Daoy (cell line): ENCODE measurements at places on chromosomes 11 and 22.

GRCh38 chr22:37599153-37599552, 9.5 kb upstream of the GGA1 start:
- DNase-seq, result no peak

DNA sequence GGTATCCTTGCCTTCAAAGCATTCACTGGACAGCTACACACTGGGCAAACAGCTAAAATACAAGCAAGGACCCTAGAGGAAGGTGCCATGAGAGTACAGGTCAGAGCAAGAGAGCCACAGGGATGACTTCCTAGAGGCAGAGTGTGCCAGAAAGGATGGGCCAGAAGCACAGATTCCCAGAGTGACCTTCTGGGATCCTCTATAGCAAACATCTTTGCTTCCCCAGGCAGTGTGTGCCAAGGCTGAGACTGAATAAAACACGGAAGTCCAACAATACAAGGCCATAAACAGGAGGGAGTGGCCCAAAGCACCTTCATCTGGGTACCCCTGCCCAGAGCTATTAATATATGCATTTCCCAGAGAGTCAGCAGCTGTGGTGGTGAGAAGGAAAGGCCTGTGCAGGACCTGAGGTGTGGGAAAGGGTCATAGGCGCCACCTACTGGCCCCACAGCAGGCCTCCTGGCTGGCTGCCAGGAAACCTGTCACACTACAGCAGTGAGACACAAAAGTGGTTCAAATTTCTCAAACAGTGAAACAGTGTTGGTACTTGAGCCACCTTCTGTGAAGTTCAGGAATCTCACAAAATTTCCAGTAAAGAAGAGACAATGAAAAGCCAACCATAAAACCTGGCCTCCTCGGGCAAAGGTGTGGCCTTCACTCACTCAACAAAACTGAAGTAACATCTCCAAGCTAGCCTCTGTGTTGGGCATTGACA, 20.3 kb downstream of the CLPB start:
- DNase-seq, result peak; percentile 78

- no peak for DNase-seq
Measured at GRCh38 chr11:123773026-123773425, 18.7 kb upstream of the OR6X1 start.

DNA sequence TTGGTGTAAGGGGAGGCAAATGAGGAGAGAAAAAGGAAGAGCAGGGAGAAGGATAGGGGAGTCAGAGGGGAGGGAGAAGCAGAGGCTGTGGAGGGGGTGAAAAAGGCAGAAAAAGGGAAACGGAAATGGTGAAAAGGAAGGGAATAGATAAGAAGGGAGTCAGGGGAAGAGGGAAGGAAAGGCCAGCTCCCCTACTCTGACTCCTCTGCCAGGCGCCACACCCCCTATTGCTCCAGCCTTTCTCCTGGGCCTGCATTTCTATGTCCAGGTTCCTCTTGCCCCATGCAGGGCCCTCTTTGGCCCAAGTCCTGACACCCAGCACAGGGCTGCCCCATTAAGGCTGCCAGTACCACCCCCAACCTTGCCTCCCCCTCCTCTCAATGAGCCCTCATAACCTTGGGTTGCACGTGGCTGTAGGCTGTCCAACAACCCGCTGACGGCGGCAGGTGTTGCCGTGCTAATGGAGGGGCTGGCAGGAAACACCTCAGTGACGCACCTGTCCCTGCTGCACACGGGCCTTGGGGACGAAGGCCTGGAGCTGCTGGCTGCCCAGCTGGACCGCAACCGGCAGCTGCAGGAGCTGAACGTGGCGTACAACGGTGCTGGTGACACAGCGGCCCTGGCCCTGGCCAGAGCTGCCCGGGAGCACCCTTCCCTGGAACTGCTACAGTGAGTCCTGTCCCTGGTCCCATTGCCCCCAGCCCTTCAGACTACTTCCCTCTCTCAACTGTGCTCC, 3.4 kb upstream of the NHERF4 start:
- DNase-seq, result no peak

GRCh38 chr11:24163146-24163545, 333.7 kb upstream of the LUZP2 start:
- no peak for DNase-seq

- no peak for DNase-seq
Measured at GRCh38 chr11:120031156-120031555, 106.8 kb downstream of the TRIM29 start.

- no peak for DNase-seq
Measured at GRCh38 chr11:78823588-78823987, 248.9 kb upstream of the NARS2 start.

DNA sequence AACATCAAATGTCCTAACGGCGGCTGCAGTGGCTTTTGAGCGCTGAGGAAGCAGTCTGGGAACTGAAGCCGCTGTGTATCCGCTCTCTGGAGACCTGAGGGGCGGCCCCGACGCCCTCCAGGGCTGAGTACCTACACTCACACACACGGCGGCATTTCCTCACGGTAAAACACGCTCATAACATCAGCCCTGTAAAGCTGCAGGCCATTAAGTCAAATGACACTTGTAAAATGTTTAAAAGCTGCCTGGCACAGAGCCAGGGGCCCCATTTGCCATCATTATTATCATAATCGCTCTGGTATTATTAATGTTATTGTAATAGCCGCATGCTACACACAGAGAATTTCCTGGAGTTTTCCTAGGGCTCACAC, 5.1 kb downstream of the CARS1 start:
- no peak for DNase-seq

DNA sequence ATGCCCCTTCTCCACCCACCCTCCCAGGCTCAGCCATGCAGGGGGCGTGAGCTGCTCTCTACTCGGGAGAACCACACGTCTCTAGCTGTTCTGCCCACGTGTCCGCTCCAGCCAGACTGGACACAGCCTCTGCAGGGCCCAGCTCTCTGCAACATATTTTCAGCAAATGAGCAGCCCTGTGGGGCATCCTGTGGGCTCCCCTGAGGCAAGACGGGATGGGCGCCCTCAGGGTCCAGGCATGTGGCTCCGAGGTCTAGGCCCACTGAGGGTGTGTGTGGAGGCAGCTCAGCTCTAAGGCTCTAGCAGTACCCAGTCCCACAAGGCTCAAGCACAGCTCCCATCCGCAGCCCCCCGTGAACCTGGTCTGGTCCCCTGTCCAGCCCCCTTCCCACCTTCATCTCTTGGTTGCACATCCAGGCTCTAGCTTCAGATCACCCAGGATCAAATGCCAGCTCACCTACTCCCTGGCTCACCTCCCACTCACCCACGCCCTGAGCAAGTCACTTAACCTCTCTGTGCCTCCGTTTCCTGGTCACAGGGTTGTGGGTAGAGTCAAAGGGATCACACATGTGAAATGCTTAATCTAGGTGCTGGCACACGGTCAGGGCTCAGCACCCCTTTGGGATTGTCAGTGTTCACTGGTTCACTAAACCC, 57.8 kb upstream of the TCF20 start:
- DNase-seq, result no peak

DNA sequence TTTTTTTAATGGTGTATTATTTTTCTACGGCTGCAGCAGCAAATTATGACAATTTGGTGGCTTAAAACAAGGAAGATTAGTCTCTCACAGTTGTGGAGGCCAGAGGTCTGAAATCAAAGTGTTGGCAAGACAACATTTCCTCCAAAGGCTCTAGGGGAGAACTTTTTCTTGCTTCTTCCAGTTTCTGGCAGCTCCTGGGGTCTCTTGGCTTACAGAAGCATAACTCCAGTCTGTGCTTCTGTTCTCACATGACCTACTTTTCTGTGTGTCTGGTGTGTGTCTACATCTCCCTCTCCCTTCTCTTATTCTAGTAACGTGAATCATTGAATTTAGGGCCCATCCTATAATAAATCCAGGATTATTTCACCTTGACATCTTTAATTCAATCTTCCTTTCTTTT, 551.9 kb upstream of the LUZP2 start:
- no peak for DNase-seq

GRCh38 chr22:35749808-35750207, 32.1 kb downstream of the APOL5 start:
- peak; percentile 78 for DNase-seq

- DNase-seq, result no peak
Measured at GRCh38 chr11:82686211-82686610, 47.5 kb downstream of the FAM181B start.

DNA sequence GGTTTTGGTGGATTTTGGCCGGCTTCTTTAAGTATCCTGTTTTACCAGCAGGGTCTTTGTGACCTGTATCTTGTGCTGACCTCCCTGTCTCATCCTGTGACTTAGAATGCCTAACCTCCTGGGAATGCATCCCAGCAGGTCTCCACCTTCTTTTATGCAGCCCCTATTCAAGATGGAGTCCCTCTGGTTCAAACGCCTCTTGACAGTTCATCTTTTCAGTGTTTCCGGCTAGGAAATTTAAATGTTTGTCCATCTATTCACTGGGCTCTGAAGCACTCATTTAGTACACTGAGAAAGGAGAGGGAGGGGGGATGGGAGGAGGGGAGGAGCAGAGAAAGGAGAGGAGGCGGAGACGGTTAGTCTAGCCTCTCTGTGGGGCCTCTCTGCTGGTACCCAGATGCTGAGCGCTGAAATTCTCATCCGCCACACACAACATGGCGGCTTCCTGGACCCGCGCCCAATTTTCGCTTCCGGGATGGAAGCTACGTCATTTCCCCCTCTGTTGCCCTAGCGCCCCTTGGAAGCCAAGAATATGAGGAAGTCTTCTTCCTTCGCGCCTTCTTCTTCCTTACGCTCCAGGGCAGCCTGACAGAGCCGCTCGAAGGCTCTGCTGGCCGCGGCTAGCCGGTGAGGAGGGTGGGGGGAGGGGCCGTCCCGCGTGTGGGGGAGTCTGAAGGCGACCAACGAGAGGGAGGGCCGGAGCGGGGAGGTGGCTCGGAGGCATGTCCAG, 69.0 kb upstream of the SYT13 start:
- DNase-seq, result peak; percentile 83

GRCh38 chr11:66470015-66470414, 3.3 kb downstream of the PELI3 start:
- DNase-seq, result peak; percentile 22

- peak; percentile 77 for DNase-seq
Measured at GRCh38 chr11:29328961-29329441, 687.8 kb downstream of the KCNA4 start.

DNA sequence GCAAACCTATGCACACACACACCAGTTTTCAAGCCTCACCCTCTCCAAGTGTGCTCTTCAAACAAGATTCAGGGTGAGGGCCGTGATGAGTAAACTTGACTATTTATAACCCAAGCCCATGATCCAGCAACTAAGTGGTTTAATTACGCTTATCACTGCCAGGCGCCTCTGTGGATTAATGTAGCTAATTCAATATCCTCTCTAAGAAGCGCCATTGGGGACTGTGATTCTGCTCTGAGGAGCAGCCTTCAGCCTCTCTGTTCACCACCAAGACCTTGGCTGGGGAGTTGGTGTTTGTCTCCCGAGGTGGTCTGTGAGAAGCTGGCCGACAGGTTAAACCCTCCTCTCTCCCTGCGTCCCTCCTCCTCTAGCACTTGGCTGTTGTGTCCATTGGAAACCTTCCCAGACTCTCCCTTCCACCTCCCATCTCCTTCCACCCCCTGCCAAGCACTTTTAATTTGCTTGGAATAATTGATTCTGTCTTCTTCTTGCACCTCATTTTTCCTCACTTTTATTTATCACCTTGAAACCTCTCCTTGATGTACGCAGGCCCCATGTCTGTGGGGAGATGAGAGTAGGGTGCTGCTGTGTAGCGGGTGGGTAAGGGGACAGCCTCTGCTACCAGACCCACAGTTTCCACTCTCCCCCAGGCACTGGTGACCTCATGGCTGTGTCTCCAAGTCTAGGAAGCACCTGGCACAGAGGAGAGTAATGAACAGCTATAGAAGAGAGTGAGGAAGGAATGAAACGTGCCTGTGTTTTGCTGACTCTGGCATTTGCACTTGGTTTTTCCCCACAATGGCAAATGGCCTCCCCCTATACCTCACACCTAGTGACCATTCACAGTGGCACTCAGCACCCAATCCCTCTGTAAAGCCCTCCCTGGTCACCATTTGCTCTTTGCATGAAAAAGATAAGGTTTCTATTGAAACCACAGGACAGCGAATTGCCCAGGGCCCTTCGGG, 236.6 kb downstream of the GRIK4 start:
- no peak for DNase-seq

GRCh38 chr22:30178181-30179126, 68.1 kb downstream of the LIF start:
- peak; percentile 15 for DNase-seq

DNA sequence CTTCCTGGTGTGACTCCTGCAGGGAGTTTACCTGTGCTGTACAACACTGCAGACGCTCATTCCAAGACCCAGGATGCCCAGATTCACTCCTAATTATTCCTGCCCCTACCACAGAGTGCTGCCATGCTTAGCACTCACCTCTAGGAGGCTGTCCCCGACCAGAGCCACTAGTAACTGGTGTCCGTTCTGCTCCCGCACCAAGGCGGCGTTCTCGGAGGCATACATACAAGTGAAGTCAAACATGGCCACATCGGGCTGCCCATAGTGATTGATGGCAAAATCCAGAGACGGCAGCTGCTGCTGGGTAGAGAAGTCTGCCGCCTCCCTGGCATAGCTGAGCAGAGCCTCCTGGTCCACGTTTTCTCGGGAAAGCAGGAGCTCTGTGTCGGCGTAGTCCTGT, 122.3 kb upstream of the BID start:
- no peak for DNase-seq

DNA sequence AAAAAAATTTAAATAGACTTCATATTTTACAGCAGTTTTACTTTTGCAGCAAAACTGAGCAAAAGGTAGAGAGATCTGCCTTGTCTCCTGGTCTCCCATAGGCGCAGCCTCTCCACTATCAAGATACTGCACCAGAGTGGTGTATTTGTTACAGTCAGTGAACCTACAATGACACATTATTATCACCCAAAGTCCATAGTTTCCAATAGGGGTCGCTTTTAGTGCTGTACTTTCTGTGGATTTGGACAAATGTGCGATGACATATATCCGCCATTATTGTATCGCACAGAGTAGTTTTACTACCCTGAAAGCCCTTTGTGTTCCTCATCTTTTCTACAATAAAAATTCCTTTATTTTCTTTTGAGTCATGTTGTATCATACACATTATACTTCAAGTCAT, 153.2 kb upstream of the CCDC179 start:
- DNase-seq, result no peak

DNA sequence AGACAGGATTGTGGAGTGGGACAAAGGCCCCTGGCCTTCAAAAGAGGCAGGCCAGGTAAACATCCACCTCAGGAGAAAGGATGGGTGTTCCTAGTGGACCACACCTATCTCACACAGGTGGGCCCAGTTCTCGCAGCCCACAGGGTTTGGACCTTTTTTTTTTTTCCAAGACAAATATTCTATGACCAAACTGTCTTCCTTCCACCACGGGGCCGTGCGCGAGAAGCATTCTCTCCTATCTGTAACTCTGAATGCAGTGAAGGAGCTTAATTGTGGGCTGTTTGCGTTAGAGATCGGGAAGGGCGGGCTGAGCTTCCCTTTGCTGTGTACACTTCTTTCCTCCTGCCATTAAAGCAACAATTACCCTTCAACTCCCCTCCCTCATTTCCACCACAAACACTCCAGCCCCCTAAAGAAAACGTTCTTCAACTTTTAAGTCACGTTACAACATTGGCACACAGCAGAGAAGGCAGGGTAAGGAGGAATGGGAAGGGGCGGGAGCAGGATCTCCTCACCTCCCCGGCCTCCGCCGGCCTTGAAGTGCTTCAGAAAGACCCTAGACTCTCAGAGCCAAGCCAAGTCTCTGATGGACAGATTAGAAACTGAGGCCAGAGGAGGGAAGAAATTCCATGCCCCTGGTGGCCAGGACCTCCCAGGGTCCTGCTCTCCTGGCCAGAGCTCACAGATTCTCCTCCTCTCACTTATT, 238.4 kb downstream of the BUD13 start:
- DNase-seq, result no peak

GRCh38 chr11:36488096-36488495, 22.0 kb downstream of the TRAF6 start:
- no peak for DNase-seq
